ENCODE measurements at places on chromosomes 3 and 15.

GRCh38 chr15:79089890-79090486 lies 592 bp downstream of the RASGRF1 start:
- no peak for DNase-seq

- DNase-seq, result no peak
Observed at GRCh38 chr3:77319711-77320110, 279.8 kb downstream of the ROBO2 start.

DNA sequence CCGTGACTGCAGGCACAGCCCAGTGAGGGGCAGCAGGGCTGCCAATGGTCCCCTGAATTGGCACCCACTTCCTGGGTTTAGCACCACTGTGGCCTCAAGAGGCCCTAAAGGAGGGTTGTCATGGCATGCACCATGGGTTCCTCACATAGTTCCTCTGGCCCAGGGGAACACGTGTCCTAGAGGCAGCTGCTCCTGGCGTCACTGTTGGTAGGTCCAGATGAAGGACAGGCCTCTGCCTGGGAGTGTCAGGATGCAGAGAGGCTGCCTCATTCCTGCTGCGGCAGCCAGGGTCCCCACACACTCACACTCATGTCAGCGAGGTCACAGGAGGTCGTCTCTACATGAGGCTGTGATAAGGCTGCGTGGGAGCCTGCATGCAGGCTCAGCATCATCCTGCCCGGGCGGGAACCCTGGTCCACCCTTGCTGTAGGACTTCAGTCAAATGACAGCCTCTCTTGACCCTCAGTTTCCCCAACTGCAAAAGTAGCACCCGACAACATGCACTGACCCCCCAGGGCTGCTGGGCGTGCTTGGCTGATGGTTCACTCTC lies 26.1 kb upstream of the SFMBT1 start:
- no peak for DNase-seq

- DNase-seq, result no peak
Observed at GRCh38 chr3:59535791-59536221, 486.0 kb upstream of the CFAP20DC start.

DNA sequence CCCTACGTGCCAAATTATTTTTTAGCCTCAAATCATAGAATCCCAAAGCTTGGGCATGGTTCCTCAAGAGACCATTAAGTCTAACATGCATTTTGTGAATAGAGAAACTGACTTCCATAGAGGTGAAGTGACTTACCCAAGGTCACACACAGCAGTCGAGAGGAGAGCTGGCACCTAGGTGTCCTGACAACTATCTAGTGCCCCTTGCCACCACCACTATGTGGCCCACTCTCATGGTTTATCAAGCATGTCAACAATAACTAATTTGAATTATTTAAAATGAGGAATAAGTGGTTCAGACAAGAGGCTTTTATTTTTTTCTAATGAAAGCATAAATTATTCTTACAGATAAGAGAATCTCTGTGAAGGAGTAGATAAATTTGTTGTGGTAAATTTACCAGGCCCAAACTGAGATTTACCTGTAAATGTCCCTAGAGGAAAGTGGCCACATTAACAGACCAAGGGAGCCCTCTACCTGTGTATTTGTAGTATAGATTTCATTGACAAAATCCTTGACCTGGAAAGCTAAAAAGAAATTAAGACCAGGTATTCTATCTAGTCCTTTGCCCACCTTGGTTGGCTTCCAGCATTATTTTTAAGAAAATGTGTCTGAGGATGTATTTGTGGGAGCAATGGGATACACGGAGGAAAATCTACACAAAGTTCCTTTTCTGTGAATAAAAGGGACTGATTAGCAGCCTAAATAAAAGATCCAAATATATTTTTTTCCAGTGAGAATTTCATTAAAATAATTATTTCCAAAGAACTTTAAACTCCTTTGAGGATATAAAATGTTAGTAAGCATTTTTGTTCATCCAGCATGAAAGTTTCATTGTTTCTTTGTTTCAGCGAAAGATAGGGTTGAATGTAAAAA lies 49.1 kb downstream of the IQCH start:
- DNase-seq, result peak; percentile 30

- DNase-seq, result no peak
Observed at GRCh38 chr15:39680868-39681267, 100.0 kb downstream of the THBS1 start.

GRCh38 chr3:69428657-69429255 lies 42.9 kb upstream of the FRMD4B start:
- no peak for DNase-seq

DNA sequence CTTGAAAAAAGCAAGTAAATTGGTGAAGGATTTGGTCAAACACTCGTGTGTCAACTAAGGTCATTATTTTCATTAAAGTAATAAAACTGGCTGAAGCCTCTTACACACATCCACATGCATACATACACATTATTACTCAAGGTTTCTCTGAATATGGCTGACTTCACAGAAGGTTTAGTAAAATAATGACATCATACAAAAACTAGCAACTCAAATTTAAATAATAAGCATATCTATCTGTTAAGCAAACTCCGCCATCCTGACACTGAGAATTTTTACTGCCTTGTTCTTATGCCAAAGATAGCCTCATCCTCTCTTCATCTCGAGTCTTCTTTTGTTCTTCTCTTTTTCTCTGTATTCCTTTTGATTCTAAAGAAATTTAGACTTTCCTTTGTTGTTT lies 739.1 kb downstream of the GBE1 start:
- DNase-seq, result no peak

- DNase-seq, result no peak
Observed at GRCh38 chr3:7697548-7697947, 804.1 kb upstream of the LMCD1 start.

GRCh38 chr3:87437765-87438164 lies 161.4 kb upstream of the POU1F1 start:
- no peak for DNase-seq

GRCh38 chr3:13353936-13354542 lies 66.1 kb downstream of the NUP210 start:
- DNase-seq, result no peak

DNA sequence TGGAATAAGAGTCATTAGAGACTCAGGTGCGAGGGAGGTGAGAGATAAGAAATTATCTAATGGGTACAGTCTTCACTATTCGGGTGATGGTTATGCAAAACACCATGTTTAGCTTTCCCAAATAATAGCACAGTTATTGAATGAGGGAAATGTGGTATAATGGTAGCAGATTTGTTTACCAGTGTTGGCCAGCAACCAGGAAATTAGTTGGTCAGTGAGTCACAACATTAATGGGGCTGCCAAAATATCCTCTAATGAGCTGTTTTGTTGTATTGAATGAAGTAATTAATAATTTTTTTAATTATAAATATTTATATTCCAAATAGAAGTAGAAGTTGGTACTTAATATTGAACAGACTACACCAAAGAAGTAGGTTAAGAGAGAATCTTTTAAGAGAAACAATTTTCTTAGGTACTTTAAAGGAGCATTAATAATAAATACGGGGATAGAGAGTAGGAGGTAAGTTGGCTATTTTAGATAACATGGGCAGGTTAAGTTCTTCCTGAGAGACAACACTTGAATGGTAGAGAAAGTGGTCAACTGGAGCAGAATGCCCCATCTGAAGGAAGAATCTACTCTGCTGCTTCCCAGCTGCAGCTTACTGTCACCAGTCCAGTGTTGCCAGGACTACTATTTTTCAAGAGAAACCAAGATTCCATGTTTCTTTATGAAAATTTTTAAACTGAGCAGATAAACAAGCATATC lies 218.8 kb downstream of the UBE2E2 start:
- DNase-seq, result no peak

GRCh38 chr3:64584179-64584578 lies 103.6 kb downstream of the ADAMTS9 start:
- DNase-seq, result no peak
